Anterior cingulate cortex (tissue), 58 donors: ENCODE measurements at places on chromosomes 1 and 21.

GRCh38 chr1:240508201-240508600 lies 103.8 kb downstream of the GREM2 start:
- no peak for DNase-seq

DNA sequence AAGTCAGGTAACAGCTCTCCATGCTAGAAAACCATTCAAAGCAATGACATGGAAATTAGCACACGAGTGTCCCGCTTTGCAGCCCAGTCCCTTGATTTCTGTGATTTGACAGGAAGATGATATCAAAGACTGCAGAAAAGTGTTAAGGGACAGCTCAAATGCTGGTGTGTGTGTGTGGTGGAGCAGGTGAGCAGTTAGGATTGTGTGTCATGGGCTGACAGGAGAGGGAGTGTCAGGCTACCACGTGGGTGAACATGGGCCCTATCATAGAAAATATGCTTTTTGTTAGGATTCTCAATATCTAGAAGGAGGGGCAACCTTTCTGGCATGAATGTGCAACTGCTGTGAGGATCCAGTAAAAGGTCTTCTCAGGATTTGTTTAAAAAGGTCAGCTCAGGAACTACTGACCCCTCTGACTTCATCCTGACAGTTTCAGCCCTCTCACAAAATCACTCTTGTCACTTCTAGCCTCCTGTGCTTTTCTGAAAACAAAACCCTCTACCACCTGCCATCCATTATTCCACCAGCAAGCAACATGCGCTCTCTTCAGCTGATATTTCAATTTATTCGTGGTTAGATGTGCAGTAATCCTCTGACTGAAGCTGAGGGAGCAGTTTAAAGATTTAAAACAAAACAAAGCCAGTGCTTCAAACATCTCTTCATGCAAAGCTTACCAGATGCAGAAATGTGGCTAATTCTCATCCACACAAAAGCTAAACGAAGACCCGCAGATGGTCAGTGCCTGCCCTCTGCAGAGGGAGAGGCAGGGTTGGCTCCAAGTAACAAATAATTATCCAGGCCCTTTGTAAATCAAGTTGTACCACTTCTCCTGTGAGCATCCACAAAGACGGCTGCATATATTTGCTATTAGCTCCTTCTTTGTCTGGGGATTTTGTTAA lies 397.9 kb downstream of the PTBP2 start:
- no peak for DNase-seq

GRCh38 chr1:11891433-11892186 lies 32.9 kb upstream of the NPPB start:
- no peak for DNase-seq

- DNase-seq = no peak
These were observed 1.4 kb downstream of the RBBP4 start for GRCh38 chr1:32652244-32652962.

DNA sequence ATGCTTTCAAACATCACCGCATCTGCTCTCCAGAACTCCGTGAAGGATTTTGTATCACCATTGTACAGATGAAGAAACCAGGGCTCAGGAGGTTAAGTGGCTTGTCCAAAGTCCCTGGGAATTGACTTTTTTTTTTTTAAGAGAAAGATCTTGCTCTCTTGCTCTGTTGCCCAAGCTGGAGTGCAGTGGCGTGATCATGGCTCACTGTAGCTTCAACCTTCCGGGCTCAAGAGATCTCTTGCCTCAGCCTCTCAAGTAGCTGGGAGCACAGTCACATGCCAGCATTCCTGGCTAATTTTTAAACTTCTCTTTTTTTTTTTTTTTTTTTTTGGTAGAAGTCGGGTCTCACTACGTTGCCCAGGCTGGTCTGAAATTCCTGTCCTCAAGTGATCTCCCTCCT lies 6.9 kb upstream of the TAS1R2 start:
- no peak for DNase-seq

- DNase-seq = no peak
These were observed 30.9 kb downstream of the GPR137B start for GRCh38 chr1:236173174-236173767.

GRCh38 chr1:150809651-150810050 lies 1.6 kb upstream of the CTSK start:
- DNase-seq = no peak

- no peak for DNase-seq
These were observed 30.1 kb downstream of the PRDM15 start for GRCh38 chr21:41848958-41849580.

DNA sequence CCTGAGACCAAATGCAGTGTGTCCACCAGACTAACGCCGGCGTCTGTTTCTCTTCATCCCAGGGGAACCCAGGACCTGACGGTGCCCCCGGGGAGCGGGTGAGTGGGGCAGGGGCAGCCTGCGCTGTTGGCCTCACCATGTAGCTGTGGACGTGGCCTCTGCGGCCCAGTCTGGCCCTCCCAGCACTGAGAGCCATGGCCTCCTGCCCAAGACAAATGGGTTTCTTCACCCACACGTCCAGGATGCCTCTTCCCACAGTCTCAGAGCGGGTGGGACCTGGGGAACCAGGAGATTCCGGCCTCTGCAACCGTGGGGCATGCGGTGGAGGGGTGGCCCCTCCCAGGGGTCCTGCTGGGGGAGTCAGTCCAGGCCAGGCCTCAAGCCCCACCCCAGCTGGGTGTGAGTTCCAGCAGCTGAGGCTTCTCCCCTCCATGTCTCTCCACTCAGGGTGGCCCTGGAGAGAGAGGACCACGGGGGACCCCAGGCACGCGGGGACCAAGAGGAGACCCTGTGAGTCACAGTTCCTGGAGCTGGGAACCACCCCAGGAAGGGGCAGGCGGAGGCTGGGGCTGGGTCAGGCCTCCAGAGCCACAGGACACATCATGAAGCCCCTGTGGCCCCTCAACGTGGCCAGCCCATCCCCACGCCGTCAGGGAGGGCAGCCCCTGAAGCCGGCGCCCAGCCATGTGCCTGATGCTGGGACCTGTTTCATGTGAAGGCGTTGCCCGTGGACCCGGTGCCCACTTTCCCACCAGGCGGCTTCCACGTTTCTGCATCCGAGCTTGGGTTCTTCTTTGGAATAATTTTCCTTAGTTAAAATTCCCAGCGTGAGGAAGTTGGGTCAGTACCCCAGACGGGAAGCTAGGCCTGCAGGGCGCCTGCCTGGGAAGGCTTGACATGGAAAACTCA lies 11.0 kb downstream of the COL6A1 start:
- DNase-seq = no peak

GRCh38 chr1:199978408-199978940 lies 49.0 kb upstream of the NR5A2 start:
- DNase-seq = no peak

DNA sequence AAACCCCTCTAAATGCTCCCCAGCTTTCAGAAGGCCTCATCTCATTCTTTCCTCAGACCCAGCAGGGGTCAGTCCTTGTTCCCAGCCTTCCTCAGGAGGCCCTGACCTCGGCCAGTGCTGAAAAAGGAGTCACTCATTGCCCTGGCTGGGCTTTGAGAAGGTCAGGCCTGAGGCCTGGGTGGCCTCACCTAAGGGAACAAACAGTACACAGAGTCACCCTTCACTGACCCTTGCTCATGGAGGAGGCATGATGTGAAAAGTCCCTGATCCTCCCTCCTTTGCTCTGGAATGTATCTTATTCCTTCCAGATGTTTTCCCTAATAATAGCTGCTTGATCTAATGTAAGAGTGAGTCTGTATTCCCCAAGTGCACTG lies 117.7 kb upstream of the SLC44A3 start:
- no peak for DNase-seq

- no peak for DNase-seq
These were observed 8.2 kb downstream of the RC3H1 start for GRCh38 chr1:174013864-174014418.

DNA sequence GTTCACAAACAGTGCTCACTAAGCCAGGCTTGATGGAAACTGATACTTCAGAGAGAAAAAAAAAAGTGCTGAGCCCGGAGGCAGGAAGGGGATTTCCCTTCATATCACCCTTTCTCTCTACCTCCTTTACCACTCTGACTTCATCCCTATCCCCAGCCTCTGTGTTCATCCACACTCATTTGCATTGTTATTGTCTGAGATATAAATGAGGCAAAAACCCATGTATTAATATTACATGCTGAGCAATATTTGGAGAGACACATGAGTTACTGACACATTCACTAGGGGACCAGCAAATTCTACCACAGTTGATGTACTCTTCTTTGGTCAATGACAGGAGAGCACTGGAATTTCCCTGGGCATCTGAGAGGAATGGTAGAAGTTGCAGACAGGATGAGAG lies 175.8 kb downstream of the TNFSF18 start:
- DNase-seq = no peak

DNA sequence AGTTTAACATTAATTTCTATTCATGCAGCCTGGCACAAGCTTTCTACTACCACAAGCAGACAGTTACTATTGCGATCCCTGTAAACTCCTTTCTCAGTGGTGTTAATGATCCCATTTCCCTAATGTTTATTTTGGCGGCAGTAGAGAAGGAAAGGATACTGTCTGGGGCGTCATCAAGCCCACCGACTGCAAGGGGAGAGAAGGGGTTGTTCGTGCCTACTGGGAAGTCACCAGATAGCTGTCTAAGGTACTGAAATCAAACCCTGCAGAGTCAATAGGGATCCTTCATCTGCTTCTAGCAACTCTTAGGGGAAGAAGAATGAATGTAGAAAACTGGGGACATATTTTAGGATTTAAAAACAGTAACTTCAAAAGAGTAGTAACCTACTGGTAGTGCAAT lies 95.2 kb upstream of the ADAR start:
- DNase-seq = no peak

GRCh38 chr1:207203541-207203940 lies 99.5 kb downstream of the C4BPA start:
- no peak for DNase-seq

GRCh38 chr1:101003012-101003650 lies 22.5 kb downstream of the DPH5 start:
- no peak for DNase-seq

- DNase-seq = no peak
These were observed 139.5 kb downstream of the ZZZ3 start for GRCh38 chr1:77542813-77543420.

DNA sequence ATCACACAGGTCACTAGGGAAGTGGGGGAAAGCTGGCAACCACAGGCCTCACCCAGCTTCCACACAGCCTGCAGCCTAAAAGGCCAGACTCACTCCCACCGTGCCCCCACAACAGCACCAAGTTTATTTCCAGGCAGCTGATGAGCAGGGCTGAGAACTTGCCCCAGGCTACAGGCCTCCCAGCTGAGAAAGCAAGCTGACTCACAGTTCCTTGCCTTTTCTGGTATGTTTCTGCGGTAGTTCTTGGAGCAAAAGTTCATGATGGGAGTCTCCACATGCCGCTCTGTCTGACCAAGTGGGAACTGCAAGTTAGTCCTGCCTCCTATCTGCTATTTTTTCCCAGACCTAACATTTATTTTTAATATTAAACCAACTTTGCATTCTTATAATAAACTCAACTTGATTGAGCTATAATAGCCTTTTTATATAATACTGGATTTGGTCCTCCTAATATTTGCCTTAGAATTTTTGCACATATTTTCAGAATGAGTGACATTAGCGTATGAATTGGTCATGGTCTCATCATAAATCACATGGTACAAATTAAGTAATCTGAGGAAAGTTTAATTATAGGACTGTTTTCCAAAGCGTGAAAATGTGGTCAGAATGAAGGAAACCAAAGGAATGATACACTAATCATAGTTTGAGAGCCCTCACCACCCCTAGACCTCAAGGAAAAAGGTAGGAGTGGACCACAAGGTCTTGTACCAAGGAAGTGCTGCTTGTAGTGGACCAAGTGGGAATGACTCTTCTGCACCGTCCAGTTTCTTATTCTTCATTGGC lies 30.7 kb downstream of the RPAP2 start:
- DNase-seq = no peak

GRCh38 chr1:12594966-12595756 lies 22.8 kb downstream of the DHRS3 start:
- no peak for DNase-seq

DNA sequence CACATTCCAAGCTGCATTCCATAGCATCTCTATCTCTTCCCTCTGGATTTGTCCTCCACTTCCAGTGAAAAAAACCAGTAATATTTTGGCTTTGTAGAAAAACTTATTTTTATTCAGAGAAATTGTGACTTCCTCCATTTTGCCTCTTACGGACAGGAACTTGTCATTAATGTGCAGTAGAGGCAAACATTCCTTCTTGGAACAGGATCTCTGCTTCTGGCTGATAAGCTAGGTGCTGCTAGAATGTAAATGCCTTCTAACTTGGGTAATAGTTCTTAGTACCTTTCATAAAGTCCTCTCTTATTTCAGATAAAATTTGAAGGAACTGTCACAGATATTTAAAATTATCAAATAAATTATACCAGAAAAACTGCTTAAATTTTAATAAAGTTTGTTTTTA lies 707.8 kb downstream of the USP25 start:
- DNase-seq = no peak

DNA sequence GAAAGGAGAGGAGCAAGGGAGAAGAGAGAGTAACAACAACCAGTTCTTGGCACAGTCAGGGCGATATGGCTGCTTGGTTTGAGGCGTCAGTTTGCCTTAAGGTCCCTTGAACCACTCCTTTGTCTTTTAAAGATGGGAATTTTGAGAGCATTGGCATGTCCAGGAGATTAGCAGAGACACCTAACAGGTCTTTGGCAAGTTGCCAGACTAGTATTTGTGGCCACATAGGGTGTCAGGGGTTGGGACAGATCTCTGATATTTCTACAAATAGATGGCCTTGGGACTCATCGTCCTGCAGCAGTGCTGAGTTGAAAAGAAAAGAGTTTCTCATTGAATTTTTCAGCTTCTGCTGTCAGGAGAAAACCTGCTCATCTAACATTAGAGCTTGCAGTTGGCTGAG lies 55.3 kb upstream of the KCND3 start:
- DNase-seq = no peak

DNA sequence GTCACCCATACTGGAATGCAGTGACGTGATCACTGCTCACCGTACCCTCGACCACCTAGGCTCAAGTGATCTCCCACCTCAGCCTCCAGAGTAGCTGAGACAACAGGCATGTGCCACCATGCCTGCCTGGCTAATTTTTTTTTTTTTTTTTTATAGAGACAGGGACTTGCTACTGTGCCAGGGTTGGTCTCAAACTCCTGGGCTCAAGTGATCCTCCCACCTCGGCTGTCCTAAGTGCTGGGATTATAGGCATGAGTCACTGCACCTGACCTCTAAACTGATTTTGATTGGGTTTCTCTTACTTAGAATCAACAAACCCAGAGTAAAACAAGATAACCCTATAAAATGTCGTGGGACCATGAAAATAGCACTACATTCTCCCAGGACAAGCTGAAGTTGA lies 112.0 kb downstream of the UBE2U start:
- DNase-seq = no peak

GRCh38 chr1:41917076-41917475 lies 1.6 kb downstream of the HIVEP3 start:
- no peak for DNase-seq

DNA sequence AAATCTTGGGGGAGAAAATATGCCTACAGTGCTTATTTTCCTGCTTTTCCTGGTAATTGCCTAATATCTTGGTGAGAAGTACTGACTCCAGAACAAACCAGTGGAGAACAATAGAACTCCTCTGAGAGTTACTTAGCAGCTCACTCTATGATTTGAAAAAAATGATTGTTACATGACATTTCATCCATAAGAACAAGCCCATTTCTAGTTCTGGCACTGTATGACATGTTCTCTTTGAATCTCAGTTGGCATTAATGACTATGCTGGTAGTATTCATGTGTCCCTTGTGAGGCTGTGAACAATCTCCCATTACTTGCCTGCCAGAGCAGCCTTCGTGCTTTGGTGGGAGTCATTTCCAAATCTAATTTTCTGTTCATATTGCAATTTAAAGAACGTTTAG lies 58.0 kb downstream of the CLIC4 start:
- peak; percentile 6 for DNase-seq
